ENCODE measurements at places on chromosomes 12 and 14.

DNA sequence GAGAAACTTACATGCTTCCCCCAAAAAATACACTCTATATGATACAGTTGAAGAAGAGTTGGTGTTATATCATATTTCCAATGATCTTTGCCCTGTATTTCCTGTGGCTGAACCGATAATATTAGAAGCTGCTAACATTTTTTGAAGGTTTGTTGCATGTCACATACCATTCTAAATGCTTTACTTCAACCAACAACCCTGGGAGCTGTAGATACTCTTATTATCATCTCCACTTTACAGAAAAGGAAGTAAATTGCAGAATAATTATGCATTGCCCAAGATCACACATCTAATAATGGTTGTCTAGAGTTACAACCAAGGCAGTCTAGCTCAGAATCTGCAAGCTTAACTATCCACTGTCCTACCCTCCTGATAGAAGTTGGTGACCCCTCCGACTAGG lies 182.8 kb downstream of the NUAK1 start:
- DNase-seq = no peak

GRCh38 chr12:82479511-82479910 lies 121.2 kb downstream of the METTL25 start:
- DNase-seq = no peak

DNA sequence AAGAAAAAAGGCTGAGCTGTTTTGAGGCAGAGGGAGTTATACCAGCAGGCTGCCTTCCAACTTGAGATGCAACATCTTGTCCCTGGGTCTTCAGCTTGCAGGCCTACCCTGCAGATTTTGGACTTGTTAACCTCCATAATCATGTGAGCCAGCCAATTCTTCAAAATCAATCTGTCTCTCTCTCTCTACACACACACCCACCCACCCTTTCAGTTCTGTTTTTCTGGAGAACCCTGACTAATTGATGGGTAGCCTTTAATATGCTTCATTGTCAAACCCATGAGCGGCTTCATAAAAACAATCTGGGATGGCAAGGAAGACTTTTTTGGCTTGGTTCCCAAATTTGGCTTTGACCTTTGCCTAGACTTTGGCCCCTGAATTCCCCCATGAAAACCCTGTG lies 113.9 kb downstream of the TMX1 start:
- no peak for DNase-seq

DNA sequence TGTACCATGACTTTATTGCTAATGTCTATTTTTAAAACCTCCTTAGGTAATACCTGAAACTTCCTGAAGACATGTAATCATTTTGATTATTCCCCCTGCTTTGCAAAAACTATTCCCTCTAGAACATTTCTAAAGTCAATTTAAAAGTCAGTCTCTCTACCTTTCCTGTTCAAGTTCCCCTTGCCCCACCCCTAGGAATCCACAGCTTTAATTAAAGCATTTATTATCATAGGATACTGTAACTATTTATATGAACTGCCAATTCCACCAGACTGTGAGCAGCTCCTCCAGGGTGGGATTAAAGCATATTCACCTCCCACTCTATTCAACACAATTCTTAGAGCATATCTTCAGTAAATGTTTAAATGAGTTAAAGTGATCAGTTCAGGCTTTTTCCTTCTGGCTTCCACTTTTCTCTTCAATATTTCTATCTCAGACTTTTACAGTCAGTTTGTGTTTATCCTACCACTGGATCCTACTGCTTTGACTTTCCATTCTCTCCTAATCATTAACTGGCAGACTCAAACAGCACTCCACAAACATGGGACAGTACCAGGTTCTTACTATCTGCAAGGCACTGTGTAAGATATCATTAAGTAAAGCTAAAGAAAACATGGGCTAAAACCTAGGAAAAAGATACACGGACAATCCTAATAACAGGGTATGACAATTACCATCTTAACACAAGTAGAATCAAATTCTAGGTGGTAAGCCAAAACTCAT lies 39.1 kb downstream of the PTPN21 start:
- DNase-seq = no peak

GRCh38 chr12:124786061-124786964 lies 77.4 kb downstream of the SCARB1 start:
- no peak for DNase-seq

DNA sequence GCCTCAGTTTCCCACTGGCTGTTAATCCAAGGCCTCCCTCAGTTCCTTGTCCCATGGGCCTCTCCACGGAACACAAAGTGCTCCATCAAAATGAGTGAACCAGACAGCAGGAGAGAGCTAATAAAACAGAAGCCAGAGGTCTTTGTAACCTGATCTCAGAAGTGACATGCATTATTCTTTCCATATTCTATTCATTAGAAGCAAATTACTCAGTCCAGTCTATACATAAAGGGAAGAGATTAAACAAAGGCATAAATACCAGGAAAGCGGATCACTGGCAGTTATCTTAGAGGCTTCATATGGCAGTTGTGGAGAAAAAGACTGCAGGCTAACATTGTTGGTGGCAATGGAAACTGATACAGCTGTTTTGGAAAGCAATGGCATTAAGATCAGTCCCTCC lies 170.6 kb upstream of the GARIN6 start:
- DNase-seq = no peak

DNA sequence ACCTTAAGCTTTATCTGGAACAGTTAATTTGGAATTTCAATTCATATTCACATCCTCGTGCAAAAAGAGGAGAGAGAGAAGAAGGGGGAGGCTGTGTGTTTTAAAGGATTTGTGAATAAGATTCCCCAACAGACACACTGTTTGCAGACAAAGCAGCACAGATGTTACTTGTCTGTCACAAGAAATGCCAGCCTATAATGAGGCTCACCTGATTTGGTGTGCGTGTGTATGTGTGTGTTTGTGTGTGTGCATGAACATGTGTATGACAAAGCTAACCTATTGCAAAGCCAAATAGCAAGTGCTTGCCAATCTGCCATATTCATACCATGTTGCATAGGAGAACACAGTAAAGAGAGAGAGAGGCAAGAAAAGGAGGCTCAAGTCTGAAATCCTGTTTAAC lies 361.6 kb upstream of the NOVA1 start:
- no peak for DNase-seq

GRCh38 chr12:175250-175649 lies 38.7 kb downstream of the SLC6A12 start:
- no peak for DNase-seq

- no peak for DNase-seq
Observed at GRCh38 chr12:91608542-91608941, 425.9 kb upstream of the DCN start.

- DNase-seq = no peak
Observed at GRCh38 chr14:29265852-29266251, 499.3 kb downstream of the FOXG1 start.

DNA sequence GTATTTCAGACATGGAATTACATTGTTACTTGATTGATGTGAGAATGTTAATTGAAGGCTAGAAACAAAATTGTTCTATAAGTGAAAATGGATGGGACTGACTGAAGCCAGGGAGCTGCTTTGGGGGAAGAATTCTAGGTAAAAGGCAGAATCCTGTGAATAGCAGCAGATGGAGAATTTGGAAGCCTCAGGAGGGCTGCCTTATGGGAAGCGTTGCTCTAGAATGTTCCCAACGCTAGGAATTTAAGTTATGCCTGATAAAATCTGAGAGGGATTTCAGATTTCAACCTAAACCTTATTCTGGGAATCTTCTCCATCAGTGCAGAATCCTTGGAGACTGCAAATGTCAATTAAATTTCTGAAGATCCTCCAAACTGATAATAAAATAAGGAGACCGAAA lies 858.2 kb upstream of the FLRT2 start:
- DNase-seq = no peak

GRCh38 chr12:129276361-129277060 lies 423.2 kb downstream of the GLT1D1 start:
- DNase-seq = no peak

DNA sequence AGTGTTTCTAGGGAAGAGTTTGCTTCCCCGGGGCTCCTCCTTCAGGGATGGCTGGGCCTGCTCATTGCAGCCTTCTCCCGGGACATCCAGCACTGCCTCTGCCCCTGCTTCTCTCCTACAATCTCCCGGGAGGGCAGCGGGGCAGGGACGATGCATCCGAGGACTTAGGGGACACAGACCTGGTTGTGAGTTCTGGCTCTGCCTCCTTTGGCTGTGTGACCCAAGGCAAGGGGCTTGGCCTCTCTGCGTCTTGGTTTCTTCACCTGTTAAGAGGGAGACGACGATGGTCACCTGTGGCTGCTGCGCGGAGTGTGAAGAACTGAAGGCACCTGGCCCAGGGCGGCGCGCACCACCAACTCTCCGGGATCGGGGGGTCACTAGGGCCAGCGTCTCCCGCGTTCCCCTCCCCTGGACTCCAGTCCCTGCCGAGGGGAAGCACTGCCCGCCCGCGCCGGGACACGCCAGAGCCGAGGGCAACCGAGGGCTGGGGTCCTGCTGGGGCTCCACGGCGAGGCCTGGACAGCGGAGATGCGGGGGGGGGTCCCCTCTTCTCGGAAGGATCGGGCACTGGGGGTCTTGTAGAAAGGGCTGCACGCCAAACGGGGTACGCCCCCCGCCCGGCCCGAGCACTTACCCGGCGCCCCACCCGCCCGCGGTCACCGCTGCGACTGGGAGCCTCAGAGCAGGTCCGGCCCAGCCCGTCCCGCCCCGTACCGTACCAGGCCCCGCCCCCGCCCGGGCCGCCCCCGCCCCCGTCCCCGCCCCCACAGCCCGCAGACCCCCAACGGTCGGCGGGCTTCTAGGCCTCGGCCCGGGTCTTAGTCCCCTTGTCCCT lies at the start of gene HVCN1:
Gene HVCN1 (minus strand): TSS at position 670 of the 835 bp plus-strand sequence. CDS start 5,870 bp downstream, outside the sequence.
- DNase-seq = no peak

Data from inflammatory macrophage (primary cell).